Midbrain (tissue), 1 donor: ENCODE measurements at places on chromosomes 16 and 17.
A peak's percentile ranks its signal among the peaks of the same experiment; 100 is the strongest.

- DNase-seq = no peak
Measured at GRCh38 chr17:77833769-77834168, 124.7 kb upstream of the TNRC6C start.

DNA sequence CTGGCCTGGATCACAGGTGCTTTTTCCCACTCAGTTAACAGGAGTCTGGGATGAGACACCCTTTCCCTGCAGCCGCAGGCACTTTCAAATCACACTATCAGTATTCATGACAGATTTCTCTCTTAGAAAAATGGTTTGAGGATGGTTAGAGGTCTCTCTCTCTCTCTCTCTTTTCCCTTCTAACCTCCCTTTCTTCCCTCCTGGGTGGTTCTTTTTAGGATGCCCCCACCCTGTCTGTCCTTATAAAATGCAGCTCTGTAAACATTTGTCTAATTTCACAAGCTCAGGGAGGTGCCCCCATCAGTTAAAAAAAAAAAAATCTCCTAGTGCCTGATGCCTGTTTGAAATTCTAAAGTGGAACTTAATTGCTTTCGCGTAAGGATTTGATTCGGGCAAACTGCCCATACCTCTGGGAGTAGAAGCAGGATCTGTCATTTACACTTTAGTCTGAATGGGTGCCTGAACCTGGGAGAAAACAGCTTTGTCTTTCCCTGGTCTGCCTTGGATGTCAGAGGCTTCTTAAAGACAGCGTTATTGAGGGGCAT lies 158.8 kb downstream of the CCDC182 start:
- DNase-seq = no peak

DNA sequence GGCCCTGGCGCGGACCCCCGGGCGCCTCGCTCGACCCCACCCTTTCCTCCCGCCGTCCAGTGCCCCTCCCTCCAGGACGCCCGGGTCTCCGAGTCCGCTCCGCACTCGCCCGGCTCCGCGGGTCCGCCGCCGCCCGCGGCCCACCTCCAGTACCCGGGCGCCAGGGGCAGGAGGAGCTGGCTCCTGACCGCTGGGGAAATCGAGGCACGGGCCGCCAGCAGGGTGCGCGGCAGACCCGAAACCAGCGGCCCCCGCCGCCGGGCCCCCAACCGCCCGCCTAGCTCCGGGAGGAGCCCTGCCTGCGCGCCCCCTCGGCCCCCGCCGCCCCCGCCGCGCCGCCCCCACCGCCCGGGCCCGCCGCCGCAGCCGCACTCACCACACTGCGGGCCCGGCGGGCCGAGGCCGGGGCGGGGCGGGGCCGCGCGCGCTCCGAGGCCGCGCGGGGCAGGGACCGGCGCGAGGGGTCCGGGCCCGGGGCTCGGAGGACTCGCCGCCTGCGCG lies 333 bp downstream of the MAFG start:
- no peak for DNase-seq

DNA sequence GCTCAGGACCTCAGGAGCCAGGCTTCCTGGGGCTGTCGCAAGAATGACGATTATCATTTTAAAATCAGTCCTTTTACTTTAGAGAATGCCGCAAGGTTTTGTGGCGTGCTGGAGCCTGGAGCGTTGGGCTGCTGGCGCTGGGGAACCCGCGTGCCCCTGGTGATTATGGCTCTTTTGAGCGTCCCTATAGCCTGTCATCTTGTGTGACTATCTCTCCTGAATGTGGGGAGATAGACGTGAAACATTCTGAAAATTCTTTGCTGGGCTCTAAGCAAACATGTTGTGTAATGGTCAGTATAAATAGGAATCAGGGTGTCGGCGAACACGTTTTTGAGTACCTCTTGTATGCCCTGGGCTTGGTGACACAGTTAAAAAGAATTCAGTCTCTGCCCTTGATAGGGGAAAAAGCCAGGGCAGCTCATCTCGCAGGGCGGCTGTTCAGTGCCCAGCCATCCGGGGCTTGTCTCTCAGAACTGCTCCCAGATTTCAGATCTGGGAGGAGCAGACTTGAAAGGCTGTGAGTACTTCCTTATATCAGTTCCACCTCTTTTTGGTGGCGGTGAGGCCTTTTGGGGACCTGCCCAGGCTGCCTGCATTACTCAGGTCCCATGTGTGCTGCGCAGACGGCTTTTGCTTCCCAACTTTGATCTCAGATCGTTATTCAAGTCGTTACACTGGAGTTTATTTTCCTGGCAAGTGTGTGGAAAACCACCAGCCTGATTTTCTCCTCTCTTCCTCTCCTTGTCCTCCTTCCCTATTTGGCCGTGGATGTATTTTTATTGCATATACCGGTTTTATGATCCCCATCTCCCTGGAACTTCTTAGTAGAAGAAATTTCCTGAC lies 973 bp downstream of the SLC7A6 start:
- DNase-seq = no peak

GRCh38 chr17:4583782-4584100 lies 588 bp upstream of the SMTNL2 start:
- DNase-seq = no peak

DNA sequence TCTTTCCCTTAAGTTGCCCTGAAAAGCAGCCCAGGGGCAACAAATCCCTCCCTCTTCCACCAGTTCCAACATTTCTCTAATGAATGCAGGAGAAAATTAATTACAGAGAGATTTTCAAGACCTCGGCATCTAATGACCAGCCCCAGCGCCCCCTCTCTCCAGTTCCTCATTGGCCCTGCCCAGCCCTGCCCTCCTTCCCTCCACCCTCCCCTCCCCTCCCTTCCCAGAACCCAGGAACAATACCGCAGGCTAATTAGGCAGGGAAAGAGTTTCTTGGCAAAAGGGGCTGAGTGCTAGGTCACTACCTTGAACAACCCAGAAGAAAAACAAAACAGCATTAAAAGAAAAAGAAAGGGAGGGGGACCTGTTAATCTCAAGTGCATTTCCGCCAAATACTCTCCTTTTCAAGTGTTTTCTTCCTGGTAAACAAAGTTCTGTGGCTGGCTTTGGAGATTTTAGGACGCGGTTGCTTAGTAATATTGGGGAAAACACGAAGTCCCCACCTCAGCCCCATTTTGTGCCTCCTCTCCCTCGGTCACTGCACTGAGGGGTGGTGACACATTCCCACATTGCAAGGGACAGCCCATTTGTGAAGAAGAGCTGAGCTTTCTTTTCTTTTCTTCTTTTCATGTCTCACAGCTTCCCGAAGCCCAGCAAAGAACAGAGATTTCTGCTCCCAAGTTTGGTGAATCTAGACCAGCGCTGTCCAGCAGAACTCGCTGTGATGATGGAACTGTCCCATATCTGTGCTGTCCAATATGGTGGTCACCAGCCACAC lies 215.4 kb downstream of the SOX9 start:
- peak; percentile 63 for DNase-seq

DNA sequence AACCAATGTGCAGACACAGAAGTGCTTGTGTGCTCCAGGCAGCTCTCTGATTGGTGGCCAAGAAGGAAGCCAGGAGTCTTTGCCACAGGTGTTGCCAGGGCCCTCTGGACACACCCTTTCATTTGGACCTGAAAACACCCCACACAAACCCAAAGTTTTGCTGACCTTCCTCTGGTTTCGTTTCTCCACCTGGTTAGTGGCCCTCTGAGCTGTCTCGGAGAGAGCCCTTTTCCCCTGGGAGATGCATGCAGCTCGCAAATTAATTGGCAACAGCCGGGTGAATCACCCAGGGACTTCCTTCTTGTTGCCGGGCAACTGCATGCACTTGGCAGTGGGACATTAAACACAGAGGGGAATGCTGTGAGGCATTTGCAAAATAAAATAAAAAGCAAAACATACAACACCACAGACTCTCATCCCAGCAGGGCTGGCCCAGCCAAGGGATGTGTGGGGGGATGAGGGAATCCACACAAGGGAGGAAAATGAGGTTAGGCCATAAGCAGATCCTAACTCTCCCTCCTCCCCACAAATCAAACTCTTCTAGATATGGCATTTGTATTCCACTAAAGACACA lies 286.6 kb downstream of the SOX9 start:
- peak; percentile 30 for DNase-seq

- no peak for DNase-seq
Measured at GRCh38 chr17:4492721-4493561, 5.7 kb upstream of the SPNS2 start.

DNA sequence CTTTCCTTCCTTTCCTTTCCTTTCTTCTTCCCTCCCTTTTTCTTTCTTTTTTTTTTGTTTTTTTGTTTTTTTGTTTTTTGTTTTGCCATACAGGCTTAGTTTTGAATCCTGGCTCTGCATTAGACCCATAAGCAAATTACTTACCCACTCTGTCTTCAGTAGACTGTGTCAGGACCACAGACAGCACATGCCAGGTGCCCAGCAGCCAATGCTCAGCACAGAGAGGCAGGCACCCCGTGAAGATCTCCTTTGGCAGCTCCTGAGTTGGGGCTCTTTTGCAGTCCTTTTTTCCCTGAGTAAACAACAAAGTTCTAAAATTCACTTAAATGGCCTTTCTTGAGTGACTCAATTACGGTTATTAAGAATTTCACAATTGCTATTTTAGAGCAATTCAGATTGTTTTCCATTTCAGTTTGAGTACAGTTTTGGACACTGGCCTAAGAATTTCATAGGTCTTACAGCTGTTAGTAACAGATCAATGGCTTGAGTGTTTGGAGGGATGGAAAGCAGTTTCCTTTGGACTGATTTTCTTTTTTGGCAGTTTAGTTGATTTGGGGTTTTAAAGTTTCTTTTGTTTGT lies 26.2 kb upstream of the SLC5A11 start:
- no peak for DNase-seq

DNA sequence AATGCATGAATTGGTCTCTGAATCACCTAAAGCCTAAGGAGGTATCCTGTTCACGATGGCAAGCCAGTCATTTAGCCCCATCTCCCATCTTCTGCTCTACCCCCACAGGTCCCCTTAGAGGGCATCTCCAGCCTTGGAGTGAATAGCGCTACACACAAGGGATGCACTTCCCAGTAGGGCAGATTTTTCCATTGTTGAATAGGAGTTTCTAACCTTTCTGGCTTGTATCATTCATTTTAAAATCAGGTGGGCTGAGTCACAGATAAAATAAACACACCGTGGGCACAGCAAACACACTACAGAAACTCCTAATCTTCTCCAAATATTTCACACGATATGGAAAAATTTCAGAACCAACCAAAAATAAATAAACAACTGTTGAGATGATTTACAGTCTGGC lies 201.2 kb upstream of the NOG start:
- DNase-seq = no peak

DNA sequence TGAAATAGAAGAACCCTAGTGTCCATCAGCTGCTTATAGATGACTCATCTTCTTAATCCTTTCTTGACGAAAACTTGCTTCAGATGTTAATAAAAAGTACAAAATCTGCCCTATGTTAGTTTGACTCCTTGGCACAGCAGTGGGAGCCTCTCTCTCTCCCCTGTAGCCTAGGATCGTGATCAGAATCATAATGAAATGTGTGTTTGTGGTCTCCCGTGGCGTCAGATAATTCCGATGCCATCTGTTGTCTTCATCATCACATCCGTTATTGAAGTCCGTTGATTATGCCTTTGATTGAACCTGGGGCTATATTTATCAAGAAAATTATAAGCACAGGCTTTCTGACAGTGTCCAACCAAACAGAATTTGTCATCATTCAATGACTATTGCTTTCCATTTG lies 102.5 kb downstream of the BMERB1 start:
- no peak for DNase-seq

GRCh38 chr16:87445486-87445885 lies 47.3 kb downstream of the ZCCHC14 start:
- DNase-seq = no peak

GRCh38 chr16:49867796-49868668 lies 12.1 kb upstream of the ZNF423 start:
- DNase-seq = no peak

DNA sequence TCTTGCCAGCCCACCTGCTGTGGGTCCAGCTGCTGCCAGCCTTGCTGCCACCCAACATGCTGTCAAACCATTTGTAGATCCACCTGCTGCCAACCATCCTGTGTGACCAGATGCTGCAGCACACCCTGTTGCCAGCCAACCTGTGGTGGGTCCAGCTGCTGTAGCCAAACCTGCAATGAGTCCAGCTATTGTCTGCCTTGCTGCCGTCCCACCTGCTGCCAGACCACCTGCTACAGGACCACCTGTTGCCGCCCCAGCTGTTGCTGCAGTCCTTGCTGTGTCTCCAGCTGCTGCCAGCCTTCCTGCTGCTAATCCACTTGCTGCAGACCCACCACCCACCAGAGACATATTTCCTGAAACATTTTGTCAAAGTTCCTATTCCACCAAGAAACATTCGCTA lies 641 bp downstream of the KRTAP9-1 start:
- no peak for DNase-seq

GRCh38 chr16:48537909-48538745 lies 71.9 kb downstream of the N4BP1 start:
- DNase-seq = peak; percentile 55

GRCh38 chr16:16108759-16109158 lies 114.5 kb downstream of the ABCC6 start:
- DNase-seq = no peak

DNA sequence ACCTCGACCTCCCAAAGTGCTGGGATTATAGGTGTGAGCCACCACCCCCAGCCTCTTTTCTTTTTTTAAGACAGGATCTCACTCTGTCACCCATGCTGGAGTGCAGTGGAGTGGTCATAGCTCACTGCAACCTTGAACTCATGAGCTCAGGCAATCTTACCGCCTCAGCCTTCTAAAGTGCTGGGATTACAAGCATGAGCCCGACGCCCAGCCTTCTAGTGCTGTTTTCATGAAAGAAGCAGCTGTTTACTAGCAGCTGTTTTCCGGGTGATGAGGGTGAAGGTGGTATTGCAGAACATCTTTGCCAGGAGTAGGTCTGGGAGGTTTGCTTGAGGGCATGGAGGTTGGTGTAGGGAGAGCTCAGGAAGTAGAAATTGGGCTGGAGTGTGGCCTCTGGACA lies 2.0 kb downstream of the ADCY7 start:
- DNase-seq = no peak

- DNase-seq = no peak
Measured at GRCh38 chr17:20092261-20092867, 83.2 kb downstream of the SPECC1 start.

GRCh38 chr16:8941718-8942344 lies 21.9 kb downstream of the USP7 start:
- DNase-seq = no peak
